ENCODE measurements at places on chromosomes 2 and 18.

DNA sequence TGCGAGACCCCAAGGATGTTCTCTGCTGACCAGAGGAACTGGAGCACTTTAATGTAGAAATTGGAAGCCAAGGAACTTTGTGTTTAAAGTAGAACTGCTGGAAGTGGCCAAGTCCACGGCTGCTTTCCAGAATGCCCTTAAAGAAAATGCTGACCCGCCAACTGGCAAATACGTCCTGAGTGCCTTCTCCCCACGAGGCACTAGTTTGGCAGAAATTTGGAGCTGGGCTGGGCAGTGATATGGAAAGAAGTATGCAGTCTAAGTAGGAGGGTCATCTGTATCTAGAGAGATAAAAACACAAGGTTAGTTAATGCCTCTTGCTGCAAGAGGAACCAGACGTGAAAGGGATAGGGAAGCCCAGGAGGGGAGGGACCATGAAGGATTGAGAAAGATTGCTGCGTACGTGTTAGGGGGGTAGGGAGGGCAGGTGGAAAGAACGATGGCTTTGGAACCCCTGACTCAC, 59.3 kb upstream of the RFX8 start:
- no peak for DNase-seq

GRCh38 chr18:50453014-50453680, 78.3 kb downstream of the SKA1 start:
- no peak for DNase-seq

- no peak for DNase-seq
Measured at GRCh38 chr2:174631009-174631981, 33.7 kb upstream of the WIPF1 start.

DNA sequence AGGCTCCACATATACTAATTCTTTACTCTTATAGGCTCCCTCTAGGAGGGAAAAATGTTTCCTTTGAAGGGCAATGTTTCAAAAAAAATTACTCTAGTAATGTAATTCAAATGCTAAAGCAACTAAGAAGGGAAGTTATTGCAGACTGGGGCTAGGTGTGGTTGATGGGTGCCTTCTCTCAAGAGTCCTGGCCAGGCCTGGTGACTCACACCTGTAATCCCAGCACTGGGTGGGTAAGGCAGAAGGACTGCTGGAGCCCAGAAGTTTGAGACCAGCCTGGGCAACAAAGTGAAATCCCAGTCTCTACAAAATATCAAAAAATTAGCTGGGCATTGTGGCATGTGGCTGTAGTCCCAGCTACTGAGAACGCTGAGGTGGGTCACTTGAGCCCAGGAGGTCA, 31.2 kb upstream of the CDKL4 start:
- DNase-seq: no peak

DNA sequence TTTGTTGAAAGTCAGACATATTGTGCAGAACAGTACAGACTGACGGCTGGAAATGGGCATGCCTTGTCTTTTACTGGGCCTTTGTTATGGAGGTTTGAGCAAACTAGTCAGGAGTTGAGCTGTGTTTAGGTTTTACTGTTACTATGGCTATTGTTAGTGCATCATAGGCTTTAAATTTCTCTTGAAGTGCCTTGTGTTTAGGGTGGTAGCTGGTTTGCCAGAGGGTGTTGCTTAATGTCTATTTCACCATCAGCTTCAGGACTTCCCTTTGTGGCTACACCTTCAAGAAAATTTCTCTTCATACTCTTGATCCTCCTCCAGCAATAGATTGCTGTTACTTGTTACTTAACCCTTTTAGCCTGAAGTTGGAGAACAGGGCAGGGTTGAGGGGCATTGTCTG, 104.6 kb downstream of the CAPN13 start:
- DNase-seq: no peak

DNA sequence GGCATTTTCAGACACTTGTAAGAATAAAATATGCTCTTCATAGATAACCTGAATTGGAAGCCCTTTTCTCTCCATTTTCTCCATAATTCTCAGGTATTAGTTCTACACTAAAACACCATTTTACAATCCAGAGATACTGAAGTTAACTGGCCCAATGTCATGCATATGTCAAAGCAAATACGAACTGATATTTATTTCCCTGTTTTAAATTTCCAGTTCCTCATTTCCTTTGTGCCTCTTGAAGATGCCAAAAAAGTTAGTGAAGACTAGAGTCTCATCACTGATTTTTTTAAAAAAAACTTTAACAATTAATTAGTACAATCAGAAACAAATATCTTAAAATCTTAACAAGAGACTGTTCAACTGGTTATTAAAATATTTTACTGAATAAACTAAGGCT, 52.8 kb upstream of the ITGB6 start:
- no peak for DNase-seq

GRCh38 chr2:233435436-233436190, 81.3 kb downstream of the DGKD start:
- DNase-seq: no peak

Data from CD4-positive, alpha-beta T cell treated with Interleukin-17A for 1 hour (primary cell).